SW480 (cell line): ENCODE measurements at places on chromosomes 4 and X.
A peak's percentile ranks its signal among the peaks of the same experiment; 100 is the strongest.

GRCh38 chr4:153266988-153267387 lies 62.7 kb downstream of the TRIM2 start:
- no peak for DNase-seq

DNA sequence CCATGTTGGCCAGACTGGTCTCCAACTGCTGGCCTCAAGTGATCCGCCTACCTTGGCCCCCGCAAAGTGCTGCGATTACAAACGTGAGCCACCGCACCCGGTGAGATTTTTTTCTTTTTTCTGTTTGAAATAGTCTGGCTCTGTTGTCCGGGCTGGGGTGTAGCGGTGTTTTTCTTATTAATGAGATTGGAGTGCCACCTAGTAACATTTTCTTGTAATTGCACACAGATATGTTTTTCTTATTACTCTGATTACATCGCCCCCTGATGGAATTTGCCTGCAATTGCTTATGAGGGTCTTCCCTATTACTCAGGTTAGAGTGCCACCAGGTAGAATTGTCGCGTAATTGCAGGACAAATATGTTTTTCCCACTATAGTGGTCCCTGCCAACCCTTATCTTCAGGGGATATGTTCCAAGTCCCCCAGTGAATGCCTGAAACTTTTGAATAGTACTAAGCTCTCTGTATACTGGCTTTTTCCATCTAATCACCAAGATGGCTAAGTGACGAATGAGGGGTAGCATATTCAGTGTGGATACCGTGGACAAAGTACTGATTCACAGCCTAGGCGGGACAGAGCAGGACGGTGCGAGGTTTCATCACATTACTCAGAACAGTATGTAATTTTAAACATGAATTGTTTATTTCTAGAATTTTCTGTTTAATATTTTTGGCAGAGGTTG lies 8.6 kb upstream of the PDHA1 start:
- DNase-seq = peak; percentile 16

DNA sequence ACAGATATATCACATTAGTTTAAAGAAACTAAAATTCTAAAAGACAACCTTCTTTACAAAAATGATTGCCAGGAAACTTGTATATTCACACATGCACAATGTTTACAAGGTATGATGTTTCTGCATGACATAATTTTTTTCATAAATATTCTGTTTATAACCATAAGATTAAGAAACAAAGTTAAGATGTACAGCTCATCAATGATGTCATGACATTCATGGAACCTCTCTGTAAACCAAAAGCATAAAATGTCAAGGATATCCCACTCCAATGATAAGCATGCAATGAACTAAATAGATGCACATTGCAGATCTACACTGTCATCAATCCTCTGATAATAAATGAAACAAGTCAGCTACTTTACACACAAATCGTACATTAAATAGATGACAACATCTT lies 136.0 kb downstream of the MAB21L2 start:
- DNase-seq = no peak

DNA sequence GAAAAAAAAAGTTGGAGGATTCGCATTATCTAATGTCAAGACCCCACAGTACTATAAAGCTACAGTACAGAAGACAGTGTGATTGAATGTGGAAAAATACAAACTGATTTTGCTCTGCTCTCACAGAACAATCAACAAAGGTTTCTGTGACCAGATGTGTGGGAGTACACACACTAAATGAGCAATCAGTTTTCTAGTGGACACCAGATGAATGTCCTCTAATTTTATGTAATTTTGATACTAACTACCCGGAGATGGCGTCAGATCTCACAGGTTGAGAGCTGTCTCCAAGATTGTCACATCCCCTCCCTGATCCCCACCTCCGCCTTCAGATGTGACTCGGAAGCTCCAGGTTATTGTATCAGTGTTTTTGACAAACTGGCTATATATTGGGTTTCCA lies 81.9 kb upstream of the HUWE1 start:
- DNase-seq = no peak

DNA sequence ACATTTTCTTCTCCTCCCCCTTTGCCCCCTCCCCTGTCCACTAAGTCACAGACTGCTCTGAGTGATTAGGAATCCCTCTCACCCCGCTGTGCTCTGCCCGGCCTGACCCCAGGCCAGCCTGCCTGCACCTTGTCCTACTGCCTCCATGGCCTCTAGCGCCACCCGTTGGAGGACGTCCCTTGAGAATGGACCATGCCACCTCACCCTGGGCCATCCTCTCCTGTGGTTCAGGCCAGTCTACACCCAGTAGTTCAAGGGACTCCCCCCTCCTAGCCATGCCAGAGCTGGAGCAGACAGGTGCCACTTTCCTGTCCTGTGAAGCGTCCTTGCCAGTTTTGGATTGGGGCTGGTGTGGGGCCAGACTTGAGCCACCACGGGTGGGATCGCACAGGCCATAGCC lies 9.7 kb upstream of the IRAK1 start:
- DNase-seq = no peak

- no peak for DNase-seq
These were observed 228.1 kb downstream of the THOC2 start for GRCh38 chrX:123504630-123505270.

GRCh38 chr4:138279286-138279685 lies 37.1 kb upstream of the SLC7A11 start:
- DNase-seq = no peak

DNA sequence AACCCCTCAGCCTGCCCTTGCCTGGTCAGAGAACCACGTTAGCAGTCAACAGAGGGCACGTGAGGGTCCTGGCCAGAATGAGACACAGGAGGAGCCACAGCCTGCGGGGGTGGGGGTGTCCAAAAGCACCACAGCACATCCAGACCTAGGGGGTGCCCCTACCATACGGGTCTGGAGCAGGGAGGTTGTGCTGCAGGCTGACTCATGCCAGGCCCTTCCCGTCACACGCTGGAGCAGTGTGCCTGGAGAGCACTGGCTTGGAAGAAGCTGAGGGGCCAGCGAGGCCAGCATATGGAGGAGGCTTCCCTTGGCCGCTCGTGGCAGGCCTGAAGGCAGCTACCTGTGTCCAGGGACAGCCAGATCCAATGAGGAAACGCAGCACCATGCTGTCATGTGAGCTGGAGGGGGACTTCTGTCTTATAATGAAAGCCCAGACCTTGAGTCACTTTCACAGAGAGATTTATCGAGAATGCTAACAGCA lies 1.5 kb upstream of the IRAK1 start:
- no peak for DNase-seq

DNA sequence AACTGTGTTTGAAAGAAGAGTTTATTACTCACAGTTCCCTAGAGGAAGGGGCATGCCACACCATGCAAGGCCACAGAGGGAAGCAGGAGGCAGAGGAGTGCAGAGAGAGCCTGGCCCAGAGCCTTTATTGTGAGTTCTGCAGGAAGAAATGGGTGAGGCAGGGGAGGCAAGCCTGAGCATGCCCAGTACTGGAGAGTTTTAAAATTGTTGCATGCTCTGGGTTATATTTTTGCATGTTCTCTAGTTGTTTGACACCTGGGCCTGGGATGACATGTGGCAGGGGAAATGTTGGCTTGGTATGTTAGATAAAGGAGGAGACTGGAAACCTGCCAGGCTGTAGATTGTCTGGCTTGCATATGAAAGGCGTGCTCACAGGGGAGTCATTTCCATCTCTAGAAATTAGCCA lies 19.7 kb upstream of the CRMP1 start:
- DNase-seq = no peak

DNA sequence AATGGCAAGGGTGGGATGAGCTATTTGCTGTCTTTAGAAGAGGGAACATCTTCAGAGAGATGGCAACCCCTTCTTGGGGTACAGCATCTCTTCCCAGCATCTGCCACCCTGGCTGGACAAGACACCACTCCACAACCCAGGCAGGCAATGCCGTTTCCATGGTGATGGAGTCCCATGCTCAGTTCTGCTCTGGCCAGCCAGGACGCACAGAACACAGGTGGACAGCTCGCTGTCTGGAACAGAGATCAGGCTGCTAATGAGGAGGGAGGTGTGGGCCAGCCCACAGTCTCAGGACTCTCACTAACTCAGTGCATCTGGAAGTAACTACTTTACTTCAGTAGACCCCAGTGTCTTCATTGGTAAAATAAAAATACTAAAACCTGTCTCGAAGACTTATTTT lies 321.0 kb upstream of the CPEB2 start:
- DNase-seq = no peak

GRCh38 chr4:125704726-125705125 lies 390.0 kb downstream of the FAT4 start:
- DNase-seq = no peak

- DNase-seq = no peak
These were observed 597.5 kb downstream of the RPA4 start for GRCh38 chrX:97481228-97481627.

- DNase-seq = no peak
These were observed 122.5 kb downstream of the PTTG2 start for GRCh38 chr4:38082424-38083385.

- no peak for DNase-seq
These were observed 843.4 kb downstream of the FSTL5 start for GRCh38 chr4:161320377-161320776.

- DNase-seq = no peak
These were observed 199.3 kb downstream of the TMA16 start for GRCh38 chr4:163693776-163694175.

- peak; percentile 25 for DNase-seq
These were observed 158.4 kb downstream of the TENT5D start for GRCh38 chrX:80578517-80579105.

DNA sequence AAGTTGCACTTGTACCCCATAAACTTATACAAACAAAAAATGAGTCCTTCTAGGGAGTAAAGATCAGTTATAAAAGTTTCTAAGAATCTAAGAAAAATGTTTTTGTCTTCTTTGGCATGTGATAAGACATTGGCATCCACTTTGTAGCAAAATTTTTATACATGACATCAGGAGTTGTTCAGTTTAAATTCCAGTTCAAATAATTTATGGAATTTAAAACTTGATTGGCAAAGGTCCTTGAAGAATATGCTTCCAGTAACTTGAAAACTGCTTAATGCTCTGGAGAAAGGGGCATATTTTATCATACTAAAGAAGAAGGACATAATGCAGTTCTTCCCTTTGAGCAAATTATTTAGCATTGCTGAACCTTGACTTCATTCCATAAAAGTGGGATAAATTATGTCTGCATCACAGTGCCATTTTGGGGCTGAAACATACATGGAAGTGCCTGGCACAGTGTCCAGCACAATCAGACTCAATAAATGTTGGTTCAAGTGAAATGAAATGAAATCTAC lies 163.3 kb upstream of the IL15 start:
- DNase-seq = no peak

DNA sequence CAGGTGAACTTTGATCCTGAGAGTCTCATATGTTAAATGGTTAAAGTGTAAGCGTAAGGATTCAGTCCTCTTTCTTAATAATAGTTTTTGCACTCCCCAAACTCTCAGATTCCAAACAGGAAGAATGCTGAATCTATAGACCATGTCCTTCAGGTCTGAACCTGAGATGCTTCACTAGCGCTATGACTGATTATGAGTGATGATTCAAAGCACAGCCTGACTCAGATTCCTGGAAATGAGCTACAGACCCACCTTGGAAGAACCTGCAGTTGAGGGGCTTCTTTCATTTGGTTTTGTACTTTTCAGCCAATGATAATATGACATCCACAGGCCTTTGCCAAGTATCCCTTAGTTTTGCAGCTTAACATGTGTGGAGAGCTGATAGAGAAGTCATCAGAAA lies 1.4 kb downstream of the EDNRA start:
- no peak for DNase-seq

DNA sequence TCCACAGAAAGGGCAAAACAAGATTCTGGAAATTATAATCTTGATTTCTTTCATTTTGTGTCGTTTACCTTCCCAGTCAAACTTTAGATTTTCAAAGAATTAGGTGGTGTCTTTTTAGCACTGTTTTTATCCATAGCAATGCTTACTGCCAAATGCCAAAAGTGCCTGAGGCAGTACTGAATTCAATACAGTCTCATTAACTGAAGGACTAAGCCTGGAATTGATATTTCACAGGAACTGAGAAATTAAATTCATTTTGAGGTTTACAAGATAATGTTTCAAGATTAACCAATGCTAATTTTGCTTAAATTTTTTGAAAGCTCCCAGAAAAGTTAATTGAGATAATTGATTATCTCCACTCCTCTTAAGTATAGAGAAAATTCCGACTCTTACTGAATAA lies 68.8 kb upstream of the ARHGAP24 start:
- DNase-seq = no peak

GRCh38 chr4:102693861-102694260 lies 66.9 kb downstream of the MANBA start:
- no peak for DNase-seq

GRCh38 chr4:124980276-124980752 lies 267.8 kb upstream of the ANKRD50 start:
- DNase-seq = no peak

- DNase-seq = no peak
These were observed 118.2 kb upstream of the IQCM start for GRCh38 chr4:149933883-149934282.

DNA sequence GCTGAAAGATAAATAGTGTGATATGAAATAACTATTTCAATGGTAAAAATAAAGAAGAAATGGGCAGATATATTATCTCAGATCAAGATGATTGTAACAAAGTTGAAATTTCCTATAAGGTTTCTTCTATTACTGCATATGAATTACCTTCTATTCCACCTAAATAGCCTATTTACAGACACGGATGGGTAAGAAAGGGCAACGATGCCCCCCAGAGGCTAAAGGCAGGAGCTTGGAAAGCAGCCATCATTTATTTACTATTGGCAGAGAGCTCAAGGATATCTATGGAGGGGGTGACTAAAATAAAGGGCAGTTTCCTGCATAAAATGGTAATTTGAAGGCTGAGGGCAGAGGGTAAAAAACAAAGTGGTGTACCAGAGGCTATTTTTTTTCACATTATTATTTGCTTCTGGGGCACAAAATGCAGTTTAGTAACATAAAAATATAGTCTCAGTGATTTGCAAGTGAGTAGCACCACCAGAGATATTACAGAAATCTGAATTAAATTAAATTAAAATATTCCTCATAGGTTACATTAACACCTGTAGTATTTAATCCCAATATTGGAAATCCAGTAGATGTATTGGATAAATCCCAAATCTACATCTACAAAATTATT lies 123.1 kb downstream of the BTC start:
- DNase-seq = peak; percentile 76

DNA sequence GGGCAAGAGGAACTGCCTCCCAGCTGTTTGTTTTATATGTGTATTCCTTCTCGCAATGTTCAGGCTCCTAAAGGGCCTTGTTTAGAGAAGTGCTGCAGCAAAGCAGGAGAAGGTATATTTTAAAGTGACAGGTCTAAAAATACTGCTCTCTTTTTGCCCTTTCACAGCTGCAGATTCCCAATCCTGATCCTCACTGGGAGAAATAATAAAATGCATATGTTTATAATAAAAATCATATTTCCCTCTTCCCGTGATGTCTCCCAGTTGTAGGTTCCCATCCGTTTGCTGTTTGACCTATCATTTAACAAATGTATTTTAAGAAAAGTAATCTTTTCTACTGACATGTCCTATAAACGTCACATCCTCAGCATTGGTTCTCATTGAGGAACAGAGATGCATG lies 62.7 kb upstream of the GPC4 start:
- DNase-seq = no peak

DNA sequence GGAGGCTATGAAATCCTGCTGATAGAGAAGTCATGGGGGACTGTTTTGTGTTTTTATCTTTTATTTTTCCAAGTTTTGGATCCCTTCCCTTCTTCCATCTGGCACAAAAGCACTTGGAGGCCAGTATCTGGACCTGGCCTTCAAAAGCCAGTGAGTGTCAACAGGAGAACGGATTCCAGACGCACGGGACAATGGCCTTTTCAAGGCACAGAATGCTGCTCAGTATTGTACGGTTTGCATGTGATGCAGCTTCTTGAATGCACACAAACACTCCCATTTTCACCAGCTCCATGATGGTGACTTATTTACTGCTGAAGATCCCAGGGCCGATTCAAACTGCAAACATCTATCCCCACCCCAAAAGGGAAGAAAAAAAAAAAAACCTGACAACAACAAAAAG lies 145.4 kb downstream of the CPEB2 start:
- no peak for DNase-seq
